ENCODE measurements at places on chromosomes 1 and 21.

GRCh38 chr1:15543589-15544568 lies 17.2 kb downstream of the DNAJC16 start:
- DNase-seq = no peak

GRCh38 chr1:203048555-203049051 lies 22.3 kb downstream of the PPFIA4 start:
- no peak for DNase-seq

- DNase-seq = no peak
Measured at GRCh38 chr1:33043267-33044092, 6.8 kb upstream of the AK2 start.

GRCh38 chr1:81259625-81260411 lies 540.9 kb upstream of the ADGRL2 start:
- DNase-seq = no peak

- peak; percentile 75 for DNase-seq
Measured at GRCh38 chr1:154627257-154628120, 19.5 kb upstream of the ADAR start.

DNA sequence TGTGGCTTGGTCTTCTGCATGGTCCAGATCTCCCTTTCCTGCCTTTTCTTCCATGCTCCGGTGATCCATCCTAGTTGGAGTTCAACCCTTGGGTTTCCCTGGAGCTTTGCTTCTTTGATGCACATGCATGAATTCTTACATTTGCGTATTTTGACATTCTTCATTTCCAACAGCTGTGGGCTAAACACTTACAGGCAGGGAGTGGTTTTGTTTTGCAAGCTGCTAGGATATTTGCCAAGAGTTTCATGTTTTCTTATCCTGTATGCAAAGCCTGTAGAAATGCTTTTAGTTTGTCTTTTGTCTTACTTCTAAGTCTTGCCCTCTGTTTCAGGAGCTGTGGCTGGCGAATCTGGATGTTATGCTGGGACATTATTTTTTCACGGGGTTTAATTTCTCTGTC lies 90.3 kb upstream of the PAXBP1 start:
- no peak for DNase-seq

- DNase-seq = no peak
Measured at GRCh38 chr1:184953600-184954219, 20.6 kb downstream of the NIBAN1 start.

- no peak for DNase-seq
Measured at GRCh38 chr1:27077968-27078367, 65.3 kb upstream of the TENT5B start.

GRCh38 chr1:244865028-244865371 lies 657 bp upstream of the HNRNPU start:
- no peak for DNase-seq

DNA sequence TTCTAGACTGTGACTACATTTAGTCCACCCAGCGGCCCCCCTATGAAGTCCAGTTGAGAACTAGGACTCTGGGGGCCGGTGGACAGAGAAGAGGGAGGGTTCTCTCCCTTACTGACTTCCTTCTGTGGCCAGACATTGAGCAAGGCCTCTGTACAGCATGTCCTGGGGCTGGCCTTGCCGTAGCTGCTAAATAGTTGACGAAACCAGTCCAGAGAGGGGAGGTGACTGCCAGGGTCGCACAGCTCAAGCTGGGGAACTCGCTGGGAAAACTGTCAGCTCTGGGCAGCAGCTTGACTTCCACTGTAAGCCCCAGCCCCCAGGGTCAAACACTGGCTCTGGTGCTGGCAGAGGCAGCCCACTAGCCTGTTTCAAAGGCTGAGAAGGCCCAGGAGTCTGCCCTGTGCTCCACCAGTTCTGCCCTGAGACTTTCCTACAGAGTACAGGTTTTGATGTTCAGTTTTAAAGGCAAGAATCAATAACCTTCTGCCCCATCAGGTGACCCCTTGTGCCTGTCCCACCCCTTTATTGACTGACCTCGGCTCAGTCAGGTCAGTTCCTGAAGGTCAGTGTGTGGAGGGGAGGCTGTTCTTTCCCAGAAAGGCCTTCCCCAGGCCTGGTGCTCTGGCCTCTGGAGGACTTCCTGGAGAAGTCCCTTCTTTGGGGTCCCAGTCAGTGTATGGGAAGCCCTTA lies 14.1 kb downstream of the PCSK9 start:
- no peak for DNase-seq

GRCh38 chr21:39385299-39386145 lies 36.6 kb upstream of the HMGN1 start:
- peak; percentile 41 for DNase-seq

- no peak for DNase-seq
Measured at GRCh38 chr1:65896721-65897120, 104.0 kb downstream of the PDE4B start.

GRCh38 chr1:156076609-156077429 lies 5.4 kb downstream of the MEX3A start:
- no peak for DNase-seq

DNA sequence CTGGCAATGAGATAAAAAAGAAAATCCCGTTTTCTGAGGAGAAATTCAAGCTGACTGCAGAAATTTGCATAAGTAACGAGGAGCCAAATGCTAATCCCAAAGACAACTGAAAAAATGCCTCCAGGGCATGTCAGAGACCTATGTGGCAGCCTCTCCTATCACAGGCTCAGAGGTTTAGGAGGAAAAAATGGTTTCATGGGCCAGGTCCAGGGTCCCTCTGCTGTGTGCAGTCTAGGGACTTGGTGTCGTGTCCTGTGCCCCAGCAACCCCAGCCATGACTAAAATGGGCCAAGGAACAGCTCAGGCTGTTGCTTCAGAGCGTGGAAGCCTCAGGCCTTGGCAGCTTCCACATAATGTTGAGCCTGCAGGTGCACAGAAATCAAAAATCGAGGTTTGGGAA lies 456.5 kb downstream of the DPYD start:
- no peak for DNase-seq

- no peak for DNase-seq
Measured at GRCh38 chr1:97806996-97807520, 113.8 kb downstream of the DPYD start.

- no peak for DNase-seq
Measured at GRCh38 chr1:17646444-17647280, 107.2 kb downstream of the ARHGEF10L start.

DNA sequence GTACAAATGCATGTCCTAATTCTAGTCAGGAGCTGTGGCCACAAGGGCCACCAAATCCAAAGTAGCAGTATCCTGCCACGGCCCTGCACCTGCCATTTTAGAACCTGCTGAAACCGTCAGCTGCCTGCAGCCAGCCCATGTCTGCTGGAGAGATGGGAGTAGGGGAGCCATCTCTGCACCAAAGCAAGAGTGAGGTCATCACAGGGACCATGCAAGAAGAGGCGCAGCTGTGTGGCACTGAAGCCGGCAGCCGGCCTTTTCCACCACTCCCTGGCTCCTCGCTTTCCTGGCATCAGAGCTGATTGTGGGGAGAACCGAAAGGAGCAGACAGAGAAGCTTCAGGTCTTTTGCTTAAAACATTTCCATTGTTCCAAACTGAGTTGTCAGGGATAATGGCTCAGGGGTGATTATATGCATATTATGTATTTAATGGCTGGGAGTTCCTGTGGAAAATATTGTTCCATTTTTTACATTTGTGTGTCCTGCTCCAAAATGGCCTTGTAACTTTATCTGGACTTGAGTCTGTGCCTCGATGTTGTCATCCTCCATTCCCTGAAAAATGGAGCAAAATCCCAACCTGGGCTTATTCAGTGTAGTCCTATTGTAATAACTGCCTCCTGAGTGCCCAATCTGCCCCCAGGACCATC lies 18.7 kb upstream of the NBL1 start:
- no peak for DNase-seq

- no peak for DNase-seq
Measured at GRCh38 chr1:200231787-200232231, 178.0 kb downstream of the ZNF281 start.

GRCh38 chr1:229913489-229913888 lies 153.5 kb upstream of the GALNT2 start:
- peak; percentile 8 for DNase-seq

- DNase-seq = no peak
Measured at GRCh38 chr1:114157275-114157660, 3.6 kb upstream of the SYT6 start.

Data from NCI-H2029 treated with DMSO at 0.1 percent for 48 hours (cell line).